ENCODE measurements at places on chromosomes 4 and X.
A peak's percentile ranks its signal among the peaks of the same experiment; 100 is the strongest.

- no peak for DNase-seq
These were observed 403 bp upstream of the LGI2 start for GRCh38 chr4:25031077-25031621.

DNA sequence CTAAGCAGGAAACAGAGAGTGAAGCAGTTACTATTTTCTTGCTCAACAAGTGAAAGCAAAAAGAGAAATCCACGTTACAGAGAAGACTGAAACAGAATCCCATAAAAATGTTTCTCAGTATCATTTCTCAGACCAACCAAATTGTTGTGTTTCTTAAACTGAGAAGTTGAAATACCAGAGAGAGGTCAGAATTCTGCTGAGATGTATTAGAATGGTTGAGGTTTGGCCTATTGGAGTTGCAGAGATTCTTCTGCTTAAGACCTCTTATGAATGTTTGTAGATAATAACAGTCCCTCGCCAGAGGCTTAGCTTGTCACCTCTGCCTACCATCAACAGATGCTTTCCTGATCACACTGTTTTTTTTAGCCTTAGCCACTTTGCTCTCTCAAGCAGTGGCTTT, 481.4 kb downstream of the TRIML1 start:
- DNase-seq, result no peak

GRCh38 chr4:59553063-59553720, 1646.9 kb upstream of the ADGRL3 start:
- no peak for DNase-seq

GRCh38 chr4:126530996-126531585, 1101.7 kb upstream of the INTU start:
- DNase-seq, result peak; percentile 67

- DNase-seq, result no peak
These were observed 9.9 kb downstream of the TMSB4X start for GRCh38 chrX:12984603-12985319.

GRCh38 chrX:108699368-108699767, 37.0 kb downstream of the IRS4 start:
- peak; percentile 13 for DNase-seq

DNA sequence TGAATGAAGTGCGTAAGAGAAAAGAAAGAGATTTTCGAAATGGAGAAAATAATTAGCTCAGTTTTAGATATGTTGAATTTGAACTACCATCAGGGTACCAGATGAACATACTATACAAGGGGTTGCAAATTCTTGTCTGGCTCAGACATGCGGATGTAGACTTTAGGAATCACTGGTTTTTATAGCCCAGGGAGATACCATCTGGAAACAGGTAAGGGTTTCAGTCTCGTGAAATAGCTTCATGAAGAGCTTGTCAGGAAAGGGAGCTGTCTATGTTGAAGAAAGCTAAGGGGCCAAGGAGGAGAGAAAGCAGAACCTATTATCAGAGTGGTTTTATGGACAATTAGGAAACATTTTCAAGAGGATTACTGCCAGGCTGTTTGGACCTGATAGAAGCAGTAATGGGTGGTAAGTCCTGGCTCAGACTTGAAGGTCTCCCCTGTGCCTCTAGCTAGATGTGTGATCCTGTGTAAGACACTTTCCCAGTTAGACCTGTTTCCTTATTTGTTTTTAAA, 6.7 kb downstream of the RAB9A start:
- DNase-seq, result no peak

DNA sequence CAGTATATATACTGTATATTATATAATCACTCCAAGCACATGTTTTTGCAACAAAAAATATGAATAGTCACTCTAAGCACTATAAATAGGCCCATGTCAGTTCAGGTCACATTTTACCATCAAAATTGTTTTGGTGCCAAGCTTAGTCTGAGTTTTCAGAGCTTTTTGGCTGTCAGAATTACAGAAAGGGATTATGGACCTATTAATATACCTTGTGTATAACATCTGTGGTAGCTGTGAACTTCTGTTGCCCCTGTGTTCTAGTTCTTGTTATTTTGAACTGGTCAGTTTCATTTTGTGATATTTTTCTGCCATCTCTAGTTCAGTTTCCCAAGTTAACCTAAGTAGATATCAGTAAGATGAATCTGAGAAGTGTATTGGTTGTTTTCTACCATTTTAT, 22.9 kb downstream of the EXOC1 start:
- no peak for DNase-seq

DNA sequence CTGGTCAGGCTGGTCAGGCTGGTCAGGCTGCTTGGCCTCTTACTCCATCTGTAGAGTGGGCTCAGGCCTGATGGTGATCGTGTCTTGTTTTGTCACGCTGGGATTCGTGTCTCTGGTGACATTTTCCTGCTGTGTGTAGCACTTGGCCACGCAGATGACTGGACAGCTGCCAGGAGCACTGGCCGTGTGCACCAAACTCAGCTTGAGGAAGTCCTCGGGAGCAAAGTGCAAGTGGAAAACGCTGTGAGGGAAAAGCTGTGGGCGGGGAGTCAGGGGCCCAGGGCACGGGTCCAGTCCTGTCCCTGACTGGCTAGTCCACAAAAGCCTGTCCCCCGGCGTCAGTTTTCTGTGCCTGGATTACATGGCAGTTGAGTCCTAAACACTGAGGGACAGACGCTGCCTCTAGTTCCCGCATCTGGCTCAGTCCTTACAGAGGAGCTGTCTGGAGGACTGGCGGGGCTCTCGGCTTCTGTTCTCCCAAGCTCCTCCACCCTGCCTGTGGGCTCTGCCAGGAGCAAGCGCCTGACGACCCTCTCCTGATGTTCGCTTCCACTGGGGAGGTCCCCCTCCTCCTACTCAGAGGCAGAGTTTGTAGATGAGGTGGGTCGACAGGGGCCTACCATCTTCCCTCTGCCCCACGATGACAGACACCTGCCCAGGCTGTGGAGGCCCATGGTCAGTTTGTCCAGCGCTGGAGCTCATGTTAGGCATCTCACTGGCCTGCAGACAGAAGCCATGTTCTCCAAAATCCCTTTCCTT, 35.9 kb upstream of the GRPEL1 start:
- DNase-seq, result no peak

GRCh38 chr4:135319685-135320084, 1118.1 kb upstream of the PABPC4L start:
- DNase-seq, result no peak

GRCh38 chr4:88138561-88138960, 19.9 kb downstream of the ABCG2 start:
- peak; percentile 43 for DNase-seq

GRCh38 chr4:19214591-19215186, 1037.0 kb upstream of the SLIT2 start:
- DNase-seq, result no peak

GRCh38 chr4:128635955-128636560, 173.4 kb upstream of the JADE1 start:
- DNase-seq, result no peak

DNA sequence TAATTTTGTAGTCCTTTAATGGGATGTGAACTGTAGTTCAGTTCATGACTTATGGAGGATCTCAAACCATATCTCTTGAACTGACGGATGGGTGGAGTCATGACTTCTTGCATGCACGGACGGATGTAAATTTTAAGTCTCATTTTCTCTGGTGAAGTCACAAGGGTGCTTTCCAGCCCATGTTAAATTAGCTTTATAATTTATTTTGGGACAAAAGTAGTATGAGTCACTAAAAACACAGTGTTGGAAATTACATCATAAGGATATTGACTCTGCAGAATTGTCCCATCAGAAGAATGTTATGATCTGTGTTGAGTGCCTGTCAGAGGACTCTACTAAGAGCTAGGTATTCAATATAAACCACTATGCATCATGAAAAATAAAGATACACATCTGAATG, 6.8 kb upstream of the PAGE5 start:
- no peak for DNase-seq

DNA sequence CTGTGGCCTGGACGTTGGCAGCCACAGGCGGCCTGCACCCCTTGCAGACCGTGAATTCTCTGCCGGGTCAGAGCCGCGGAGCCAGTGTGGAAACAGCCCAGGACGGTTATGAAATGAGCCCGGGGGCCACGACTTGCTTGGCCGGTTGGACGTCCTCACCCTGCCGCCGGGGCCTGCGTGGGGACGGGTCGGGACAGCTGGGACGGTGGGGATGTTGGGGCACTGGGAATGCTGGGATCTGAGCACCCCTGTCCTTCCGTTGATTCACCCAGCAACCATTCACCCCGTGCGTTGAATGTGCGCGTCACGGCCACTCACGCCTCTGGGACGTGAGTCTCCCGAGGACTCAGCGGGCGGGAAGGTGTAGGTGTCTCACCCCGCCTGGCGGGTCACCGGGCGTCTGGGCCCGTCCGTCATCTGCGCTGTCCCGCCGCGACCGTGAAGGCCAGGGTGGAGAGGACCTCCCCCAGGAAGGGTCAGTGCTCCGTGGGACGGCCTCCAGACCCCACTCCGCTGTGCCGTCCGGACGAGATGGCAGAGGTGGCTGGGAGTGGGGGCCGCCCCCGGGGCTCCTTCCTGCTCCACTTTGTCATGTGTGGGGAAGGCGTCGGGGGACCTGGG, 4.5 kb upstream of the PLCXD1 start:
- DNase-seq, result peak; percentile 19

- DNase-seq, result no peak
These were observed 60.7 kb upstream of the DHRSX start for GRCh38 chrX:2561456-2561855.

DNA sequence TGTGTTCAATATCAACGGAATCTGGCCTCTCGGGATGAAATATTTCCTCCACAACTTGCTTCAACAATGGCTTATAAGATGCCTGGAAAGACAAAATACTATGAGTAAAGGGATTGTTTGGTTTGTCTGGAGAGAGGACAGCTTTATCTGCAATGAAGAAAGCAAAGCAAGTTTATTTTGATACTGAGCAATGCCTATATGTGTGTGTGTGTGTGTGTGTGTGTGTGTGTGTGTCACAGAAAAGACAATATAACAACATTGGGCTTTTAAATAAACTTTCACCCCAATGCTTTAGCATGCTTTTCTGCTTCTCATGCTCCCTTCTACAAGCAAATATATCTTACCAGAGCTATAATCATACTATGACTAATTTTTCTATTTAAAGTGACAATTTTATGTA, 45.4 kb downstream of the RASL11B start:
- DNase-seq, result no peak

- no peak for DNase-seq
These were observed 258.1 kb upstream of the NOCT start for GRCh38 chr4:138757432-138757831.

GRCh38 chr4:8372506-8372905, 68.0 kb downstream of the ACOX3 start:
- no peak for DNase-seq

DNA sequence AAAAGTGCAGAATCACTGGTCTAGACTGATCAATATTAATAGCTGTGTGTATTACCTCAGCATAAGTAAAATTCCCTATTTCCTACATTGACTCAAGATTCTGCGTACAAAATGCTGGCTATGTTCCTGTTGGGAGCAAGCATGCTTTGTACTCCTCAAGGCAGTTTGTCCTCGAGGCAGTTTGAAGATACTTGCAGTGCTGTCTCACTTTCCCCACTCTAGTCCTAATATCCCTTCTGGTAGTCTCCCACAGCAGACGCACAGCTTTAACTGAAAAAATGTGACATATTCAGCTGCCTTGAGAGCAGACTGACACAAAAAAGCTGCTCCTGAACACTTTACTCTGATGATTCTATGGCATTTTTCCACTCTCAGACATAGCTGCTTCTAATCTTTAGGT, 12.9 kb upstream of the MAGEA10 start:
- DNase-seq, result no peak

DNA sequence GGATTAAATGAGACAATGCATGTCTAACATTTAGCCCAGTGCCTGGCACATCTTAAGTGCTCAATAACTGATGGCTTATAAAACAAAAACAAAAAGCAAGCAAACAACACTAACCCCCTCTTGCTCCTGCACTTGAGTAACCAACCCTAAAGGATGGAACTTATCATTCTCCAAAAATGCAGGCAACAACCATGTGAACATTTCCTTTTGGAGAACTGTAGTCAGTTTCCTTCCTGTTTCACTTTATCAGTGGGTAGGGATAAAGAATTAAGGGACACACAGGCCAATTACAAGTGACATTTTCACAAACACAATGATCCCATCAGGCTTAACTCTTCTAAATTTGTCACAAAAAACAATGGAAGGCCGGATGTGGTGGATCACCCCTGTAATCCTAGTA, 30.4 kb downstream of the RPS3A start:
- no peak for DNase-seq

- no peak for DNase-seq
These were observed 6.9 kb downstream of the CXCL6 start for GRCh38 chr4:73843369-73843768.

GRCh38 chr4:73603271-73603710, 16.9 kb downstream of the RASSF6 start:
- DNase-seq, result peak; percentile 21

GRCh38 chrX:67574696-67575095, 30.9 kb downstream of the AR start:
- DNase-seq, result no peak

DNA sequence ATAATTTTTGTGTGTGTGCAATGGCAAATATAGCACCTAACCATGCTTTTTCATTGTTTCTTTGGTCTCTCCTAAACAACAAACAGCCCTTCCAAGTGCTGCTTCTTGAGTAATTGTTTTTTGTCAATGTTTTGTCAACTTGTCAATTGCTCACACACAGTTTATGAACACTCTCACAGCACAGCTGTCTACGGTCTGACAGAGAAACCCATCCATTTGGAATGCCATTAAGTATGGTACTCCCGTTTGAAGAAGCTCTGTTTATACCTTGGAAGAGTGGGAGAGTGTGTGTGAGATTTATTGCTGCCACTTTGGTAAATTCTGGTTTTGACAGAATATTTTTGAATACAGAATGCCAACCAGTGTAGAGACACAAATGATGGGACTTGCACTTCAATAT, 254.6 kb downstream of the LDB2 start:
- no peak for DNase-seq

DNA sequence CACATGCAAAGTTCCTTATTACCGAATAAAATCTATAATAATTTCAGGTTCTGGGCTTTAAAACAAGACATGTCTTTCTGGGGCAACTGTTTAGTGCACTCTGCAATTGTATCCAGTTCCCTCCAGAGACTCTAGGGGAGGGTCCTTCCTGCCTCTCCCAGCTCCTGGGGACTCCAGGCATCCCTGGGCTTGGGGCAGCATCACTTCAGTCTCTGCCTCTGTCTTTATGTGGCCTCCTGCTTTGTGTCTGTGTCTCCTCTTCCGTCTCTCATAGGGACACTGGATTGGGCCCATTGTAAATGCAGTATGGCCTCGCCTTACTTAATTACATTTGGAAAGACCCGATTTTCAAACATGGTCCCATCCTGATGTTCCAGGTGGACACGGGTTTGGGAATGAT, 10.9 kb upstream of the ASMTL start:
- DNase-seq, result no peak

DNA sequence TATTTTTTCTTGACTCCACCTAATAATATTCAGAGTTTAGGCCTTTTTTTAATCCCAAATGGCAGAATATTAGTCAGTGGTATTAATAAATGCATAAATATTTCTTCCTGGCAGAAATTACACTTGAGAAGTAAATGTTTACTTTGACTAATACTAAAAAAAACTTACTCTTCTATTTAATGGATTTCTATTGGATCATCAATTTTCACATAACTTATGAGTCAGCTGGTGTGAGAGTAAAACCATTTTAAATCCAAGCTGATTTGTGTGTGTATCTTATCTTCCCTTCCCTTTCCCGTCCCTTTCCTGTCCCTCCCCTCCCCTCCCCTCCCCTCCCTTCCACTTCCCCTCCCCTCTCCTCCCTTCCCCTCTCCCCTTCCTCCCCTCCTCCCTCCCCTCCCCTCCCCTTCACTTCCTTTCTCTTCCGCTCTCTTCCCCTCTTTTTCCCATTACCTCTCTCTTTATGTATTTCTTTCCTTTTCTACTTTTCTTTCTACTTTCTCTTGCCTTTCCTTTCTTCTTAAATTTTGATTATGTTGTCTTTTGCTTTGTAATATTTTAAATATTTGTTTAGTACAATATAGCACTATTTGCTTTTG, 630.1 kb upstream of the EPHA5 start:
- peak; percentile 1 for DNase-seq
